CD8-positive, alpha-beta memory T cell (primary cell): ENCODE measurements at places on chromosomes 2 and 18. TPM values are rescaled to one million over a fixed set of nuclear protein-coding genes. Genes with fewer than 3 reads are reported as not detected.

The ANKRD44 gene
- 150 TPM for total RNA-seq

The FLACC1 gene
- 1.8 TPM for total RNA-seq

The MC5R gene
- not detected for total RNA-seq

The CAPN14 gene
- 0.31 TPM for total RNA-seq

The CPO gene
- 0.20 TPM for total RNA-seq

The DSEL gene
- 0.46 TPM for total RNA-seq

The CTNNA2 gene
- total RNA-seq = not detected

The RUFY4 gene
- not detected for total RNA-seq

The CNTNAP5 gene
- total RNA-seq = not detected

The PROKR1 gene
- total RNA-seq = not detected

The CCDC88A gene
- total RNA-seq = 9.5 TPM

The STPG4 gene
- total RNA-seq = not detected

The DAPL1 gene
- total RNA-seq = not detected

The SLC25A52 gene
- total RNA-seq = not detected

The DLX1 gene
- total RNA-seq = not detected

The COL5A2 gene
- 0.66 TPM for total RNA-seq

The DNAH6 gene
- total RNA-seq = 0.51 TPM

The CCDC102B gene
- 0.75 TPM for total RNA-seq

The CDK15 gene
- not detected for total RNA-seq

The DPP10 gene
- not detected for total RNA-seq

The DARS1 gene
- 146 TPM for total RNA-seq

The SPIRE1 gene
- 9.9 TPM for total RNA-seq

The TXNDC2 gene
- total RNA-seq = not detected

The GALNT5 gene
- total RNA-seq = not detected

The SLC39A10 gene
- 22.2 TPM for total RNA-seq

The FBLN7 gene
- total RNA-seq = 2.2 TPM

The SPATS2L gene
- total RNA-seq = 22.2 TPM

The RNF125 gene
- 42.8 TPM for total RNA-seq

The KLHL41 gene
- total RNA-seq = 0.27 TPM

The PHOSPHO2 gene
- total RNA-seq = 6.3 TPM

The OR6B2 gene
- not detected for total RNA-seq

The RIT2 gene
- not detected for total RNA-seq

The SLC8A1 gene
- total RNA-seq = 0.15 TPM

The DLX2 gene
- total RNA-seq = not detected

The NPHP1 gene
- 2.5 TPM for total RNA-seq

The SULT1C2 gene
- total RNA-seq = not detected

The RBM43 gene
- total RNA-seq = 3.4 TPM

The ITGA6 gene
- 8.0 TPM for total RNA-seq

The MCFD2 gene
- total RNA-seq = 40.0 TPM

The LIMS4 gene
- total RNA-seq = 0.79 TPM

The KANSL1L gene
- total RNA-seq = 5.0 TPM
